ENCODE measurements at places on chromosomes 6 and 20. TPM values are rescaled to one million over a fixed set of nuclear protein-coding genes. Genes with fewer than 3 reads are reported as not detected.

The IPCEF1 gene
- total RNA-seq = under 0.01 TPM

The KCNK16 gene
- total RNA-seq = not detected

The TSPO2 gene
- total RNA-seq = not detected

The WFDC2 gene
- not detected for total RNA-seq

The CLVS2 gene
- 0.12 TPM for total RNA-seq

The BNIP5 gene
- total RNA-seq = not detected

The GLP1R gene
- not detected for total RNA-seq
